Left renal cortex interstitium (tissue), 4 donors: ENCODE measurements at places on chromosomes 2 and 18. TPM values are rescaled to one million over a fixed set of nuclear protein-coding genes. Genes with fewer than 3 reads are reported as not detected.

- no peak for DNase-seq
Measured at GRCh38 chr18:5620289-5620688, 76.5 kb upstream of the EPB41L3 start.

Gene SGPP2
- 17.4 TPM for polyA plus RNA-seq

GRCh38 chr2:104040771-104041170 is 813.1 kb upstream of the POU3F3 start:
- no peak for DNase-seq

DNA sequence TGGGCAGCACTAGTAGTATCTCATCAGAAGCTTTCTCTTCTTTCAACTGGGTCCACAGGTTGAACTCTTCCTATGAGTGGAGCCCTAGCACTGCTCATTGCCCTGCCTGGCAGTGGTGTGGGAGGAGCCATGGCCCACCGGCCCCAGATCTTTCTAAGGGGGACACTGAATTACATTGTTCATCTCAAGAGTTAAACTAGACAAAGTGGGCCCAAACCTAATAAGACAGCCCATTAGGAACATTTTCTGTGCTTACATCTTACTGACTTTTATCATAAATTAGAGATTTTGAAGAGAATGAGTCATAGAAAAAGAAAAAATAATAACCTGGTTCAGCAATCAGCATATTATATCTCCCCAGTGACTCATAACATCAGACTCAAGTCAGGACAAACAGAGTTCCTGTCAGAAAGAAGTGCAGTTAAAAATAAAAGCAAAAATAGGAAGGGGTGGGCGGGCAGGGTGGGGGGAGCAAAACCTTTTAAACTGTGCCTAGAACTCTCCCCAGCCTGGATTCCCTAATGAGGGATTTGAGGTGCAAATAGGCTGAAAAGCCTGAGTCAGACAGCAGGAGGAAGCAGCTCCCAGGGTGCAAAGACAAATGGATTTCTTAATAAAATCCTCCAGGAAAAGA is 161.6 kb upstream of the TRIB2 start:
- DNase-seq, result no peak

Gene QPCT
- 13.2 TPM for polyA plus RNA-seq

DNA sequence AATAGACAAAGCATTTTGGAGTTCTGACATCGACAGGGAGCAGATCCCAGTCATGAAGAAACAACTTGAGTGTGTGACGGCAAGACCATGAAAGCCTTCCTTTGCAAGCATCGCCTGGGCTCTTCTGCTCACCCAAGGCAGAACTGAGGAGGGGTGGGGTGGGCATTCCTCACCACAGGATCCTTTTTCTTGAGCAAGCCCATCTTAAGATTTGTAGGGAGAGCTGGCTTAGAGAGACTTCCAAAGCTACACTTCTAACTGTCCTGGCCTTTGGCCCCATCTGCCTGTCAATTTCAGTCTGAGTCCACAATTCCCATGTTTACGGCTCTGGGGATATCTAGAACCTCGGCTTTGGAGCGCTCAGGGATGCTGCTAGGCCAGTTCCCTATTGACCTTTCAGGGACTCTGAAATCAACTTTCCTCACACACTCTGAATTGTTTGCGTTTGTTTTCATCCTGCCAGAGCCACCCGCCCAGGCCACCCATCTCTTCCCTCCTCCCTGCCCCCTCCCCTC is 3.7 kb downstream of the KLHL14 start:
- DNase-seq, result no peak

Gene HSPD1
- 606 TPM for polyA plus RNA-seq

DNA sequence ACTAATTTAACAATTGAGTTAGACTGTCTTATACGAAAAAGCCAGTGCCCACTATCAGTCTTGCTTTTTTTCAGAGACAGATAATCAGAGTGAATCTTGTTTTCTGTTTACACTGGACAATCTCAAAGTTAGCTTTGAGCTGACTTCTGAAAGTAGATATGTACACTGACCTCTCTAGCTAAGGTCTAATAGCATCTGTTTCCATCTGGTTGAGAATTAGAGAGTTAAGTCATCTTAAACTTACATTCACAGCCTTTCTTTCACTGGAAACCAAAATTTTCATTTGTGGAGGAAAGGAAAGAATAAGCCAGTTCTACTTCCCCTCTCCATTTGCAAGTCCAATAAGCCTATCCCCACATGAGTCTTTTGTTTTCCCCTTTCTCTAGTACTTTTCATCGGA is 89.3 kb downstream of the VRK2 start:
- no peak for DNase-seq

DNA sequence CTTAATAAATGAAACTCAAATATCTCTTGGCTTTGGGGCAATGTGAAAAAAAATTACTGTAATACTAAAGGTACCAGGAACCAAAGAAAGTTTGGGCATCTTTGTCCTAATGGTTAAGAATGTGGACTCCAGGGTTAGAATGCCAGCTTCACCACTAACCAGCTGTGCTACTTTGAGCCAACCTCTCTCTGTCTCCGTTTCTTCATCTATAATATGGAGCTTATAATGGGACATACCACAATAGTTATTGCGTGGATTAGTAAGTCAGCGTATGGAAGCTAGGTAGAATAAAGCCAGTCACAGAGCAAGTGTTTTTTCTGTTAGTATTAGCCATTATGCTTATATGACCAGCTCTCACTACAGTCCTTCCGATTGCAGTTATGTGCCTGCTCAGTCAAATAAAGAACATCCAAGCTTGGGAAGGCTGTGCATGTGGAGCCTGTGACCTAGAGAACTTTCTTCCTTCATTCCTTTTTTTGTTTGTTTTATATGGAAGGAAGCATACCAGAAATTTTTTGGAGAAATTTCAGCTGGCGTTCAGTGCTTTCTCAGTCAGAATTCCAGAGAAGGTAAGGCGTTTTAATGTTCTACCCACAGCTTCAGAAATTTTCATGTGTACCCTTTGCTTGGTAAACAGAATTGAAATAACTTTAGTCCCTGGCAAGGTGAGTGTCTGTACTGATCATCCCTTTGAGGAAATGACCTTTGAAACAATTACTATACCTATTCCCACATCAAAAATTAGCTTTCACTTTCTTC is 114.0 kb upstream of the RND3 start:
- no peak for DNase-seq

DNA sequence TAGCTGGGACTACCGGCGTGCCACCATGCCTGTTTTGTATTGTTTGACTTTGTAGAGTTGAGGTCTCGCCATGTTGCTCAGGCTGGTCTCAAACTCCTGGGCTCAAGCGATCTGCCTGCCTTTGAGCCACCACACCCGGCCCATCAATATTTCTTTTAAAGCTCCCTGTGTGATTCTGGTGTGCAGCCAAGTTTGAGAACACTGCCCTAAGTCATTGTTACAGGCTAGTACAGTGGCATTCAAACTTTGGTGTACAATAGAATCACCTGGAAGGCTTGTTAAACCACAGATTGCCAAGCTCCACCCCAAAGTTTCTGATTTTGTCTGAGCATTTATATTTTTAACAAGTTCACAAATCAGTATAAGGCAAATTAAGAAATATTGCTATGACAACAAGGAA is 99.9 kb downstream of the RBBP8 start:
- no peak for DNase-seq

Gene COLEC11
- 2.2 TPM for polyA plus RNA-seq

Gene CFC1B
- not detected for polyA plus RNA-seq
